ENCODE measurements at places on chromosomes 12 and 14.

- DNase-seq: no peak
These were observed 376.8 kb downstream of the FUT8 start for GRCh38 chr14:65789363-65789762.

DNA sequence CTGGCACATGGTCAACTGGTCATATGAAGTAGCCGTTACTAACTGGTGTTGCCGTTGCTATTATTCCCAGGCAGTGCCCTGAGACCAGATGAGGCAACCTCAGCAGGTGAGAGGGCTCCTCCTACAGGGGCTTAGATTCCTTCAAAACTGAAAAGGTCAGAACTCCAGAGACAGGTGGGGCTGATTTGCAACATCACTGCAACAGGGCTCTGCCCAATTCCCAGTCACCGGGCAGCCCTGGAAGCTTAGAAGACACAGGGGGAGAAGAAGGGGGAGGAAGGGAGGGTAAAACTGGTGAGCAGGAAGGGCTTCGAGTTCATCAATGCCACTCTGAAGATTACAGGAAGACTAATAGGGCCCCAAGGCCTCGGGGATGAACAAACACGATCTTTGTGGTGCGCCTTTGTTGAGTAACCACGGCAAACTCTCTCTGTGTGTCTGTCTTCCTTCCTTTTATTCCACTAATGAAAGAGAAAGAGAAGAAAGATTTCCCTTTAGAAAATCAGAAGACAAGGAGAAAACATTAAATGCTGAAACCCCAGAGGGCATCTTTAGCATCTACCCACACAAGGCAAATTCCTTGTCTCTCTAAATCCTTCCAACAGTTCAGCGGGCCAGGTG lies 749.1 kb upstream of the TBX3 start:
- DNase-seq: no peak

- DNase-seq: no peak
These were observed 53.2 kb upstream of the DYRK2 start for GRCh38 chr12:67595365-67595764.

DNA sequence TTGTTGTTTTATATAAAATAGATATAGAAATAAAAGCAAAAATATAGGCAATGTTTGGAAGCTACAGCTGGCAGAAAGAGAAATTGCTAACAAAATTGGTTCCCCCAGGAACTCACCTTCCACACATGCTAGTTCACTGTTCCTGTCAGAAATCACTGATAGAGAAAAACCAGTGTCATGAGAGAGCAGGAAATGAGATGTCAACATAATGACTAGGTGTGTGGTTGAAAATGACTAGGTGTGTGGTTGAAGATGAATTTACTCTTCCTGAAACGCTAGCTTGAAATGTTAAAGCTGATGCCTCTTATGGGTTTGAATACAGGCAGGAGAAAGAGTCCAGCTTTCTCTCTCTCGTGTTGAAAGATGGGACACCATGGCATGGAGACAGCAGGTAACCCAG lies 216.3 kb downstream of the C12orf42 start:
- no peak for DNase-seq

GRCh38 chr12:28388879-28389278 lies 198.6 kb downstream of the CCDC91 start:
- no peak for DNase-seq

- DNase-seq: no peak
These were observed 3.3 kb downstream of the DCN start for GRCh38 chr12:91179315-91179714.

- DNase-seq: peak; percentile 13
These were observed 890 bp upstream of the KIF26A start for GRCh38 chr14:104137297-104138097.

DNA sequence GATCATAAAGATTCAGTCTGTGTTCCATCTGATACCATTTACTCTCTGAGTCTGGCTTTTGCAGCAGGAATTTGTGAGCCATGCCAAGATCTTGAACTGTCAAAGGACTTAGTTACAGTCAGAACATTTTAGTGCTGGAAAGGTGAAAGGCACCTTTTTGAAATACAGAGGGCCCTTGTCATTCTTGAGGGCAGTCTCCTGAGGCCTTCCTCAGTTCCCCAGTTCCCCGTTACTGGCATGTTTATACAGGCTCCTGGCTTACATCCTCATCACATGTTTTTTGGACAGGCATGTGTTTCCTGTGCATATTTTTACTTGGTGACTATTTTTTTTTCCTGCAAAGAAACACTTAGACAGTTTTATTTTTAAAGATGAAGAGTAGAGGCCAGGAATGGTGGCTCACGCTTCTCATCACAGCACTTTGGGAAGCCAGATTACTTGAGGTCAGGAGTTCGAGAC lies 21.0 kb downstream of the CFAP54 start:
- DNase-seq: no peak

DNA sequence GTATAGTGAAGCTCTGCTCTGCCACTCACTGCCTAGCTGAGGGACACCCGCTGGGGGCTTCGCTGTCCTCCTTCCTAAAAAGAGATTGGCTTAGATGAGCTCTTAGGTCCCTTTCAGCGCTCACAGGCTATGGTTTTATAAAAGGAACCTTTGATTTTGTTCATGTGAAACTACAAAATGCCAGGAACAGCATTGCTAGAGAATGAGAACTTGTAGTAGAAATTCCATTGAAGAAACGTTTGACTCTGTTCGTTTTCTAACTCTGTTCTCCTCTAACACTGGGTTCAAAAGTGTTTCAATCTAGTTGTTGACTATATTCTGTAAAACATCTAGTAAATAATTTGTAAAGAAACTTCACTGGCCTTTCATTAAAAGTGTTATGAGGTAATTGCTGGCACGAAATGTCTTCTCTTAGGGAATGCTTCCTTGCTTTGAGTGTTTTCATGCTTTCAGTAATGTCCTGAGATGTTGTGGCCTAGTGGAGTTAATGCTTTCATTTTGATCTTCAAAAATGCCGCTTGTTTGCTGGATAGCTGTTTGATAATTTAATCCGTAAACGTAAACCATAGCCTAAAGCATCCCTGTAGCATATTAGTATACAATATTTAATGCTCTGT lies 1.6 kb downstream of the MARK3 start:
- DNase-seq: no peak

DNA sequence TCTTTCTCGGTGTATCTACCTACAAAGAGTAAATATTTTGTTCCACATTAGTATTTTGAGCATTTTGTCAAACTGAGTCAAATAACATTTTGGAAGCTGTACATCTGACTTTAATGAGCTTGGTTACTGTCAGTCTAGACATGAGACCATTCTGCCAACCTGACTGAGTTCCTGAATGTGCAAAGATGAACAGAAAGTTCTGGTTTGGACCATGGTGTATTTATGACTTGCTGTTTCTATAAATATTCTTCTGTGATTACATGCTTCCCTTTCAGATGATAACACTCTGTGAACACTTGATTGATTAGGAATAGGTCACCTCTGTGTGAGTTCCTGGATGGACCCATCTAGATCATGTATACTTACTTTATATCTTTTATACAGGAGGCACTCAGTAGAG lies 827.8 kb downstream of the VRK1 start:
- no peak for DNase-seq

- DNase-seq: no peak
These were observed 5.2 kb downstream of the GPX2 start for GRCh38 chr14:64937171-64937820.

DNA sequence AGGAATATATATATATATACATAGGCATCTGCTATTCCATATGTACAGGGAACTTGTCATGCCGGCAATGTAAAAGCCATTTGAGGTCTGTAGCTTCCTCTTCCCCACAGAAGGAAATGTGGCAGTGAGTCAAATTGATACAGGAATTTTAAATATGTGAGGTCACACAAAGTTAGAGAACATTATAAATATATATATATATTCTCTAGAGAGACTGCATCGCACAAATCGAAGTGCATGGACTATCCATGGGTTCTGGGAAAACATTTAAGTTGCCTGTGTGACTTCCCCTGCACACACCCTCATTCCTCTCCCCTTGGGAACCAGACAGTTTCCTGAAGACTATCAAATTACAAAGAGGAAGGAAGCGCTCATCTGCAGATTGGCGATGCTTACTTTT lies 100.9 kb upstream of the CCDC91 start:
- no peak for DNase-seq

DNA sequence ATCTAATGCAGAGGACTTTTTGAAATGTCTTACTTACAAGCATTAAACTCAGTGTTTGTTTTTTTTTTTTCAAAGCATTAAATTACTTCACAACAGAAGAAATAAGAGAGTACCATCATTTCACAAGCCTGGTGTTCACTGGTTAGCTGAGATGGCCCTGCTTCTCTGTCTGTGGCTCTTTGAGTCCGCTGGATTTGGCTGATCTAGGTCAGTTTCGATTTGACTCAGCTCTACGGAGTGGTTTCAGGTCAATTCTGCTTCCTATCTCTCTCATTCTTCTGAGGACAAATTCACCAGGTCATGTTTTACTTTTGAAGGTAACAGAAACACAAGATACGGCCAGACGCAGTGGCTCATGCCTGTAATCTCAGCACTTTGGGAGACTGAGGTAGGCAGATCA lies 1066.1 kb downstream of the FLRT2 start:
- no peak for DNase-seq

GRCh38 chr14:70782361-70782760 lies 27.0 kb downstream of the MAP3K9 start:
- DNase-seq: no peak

DNA sequence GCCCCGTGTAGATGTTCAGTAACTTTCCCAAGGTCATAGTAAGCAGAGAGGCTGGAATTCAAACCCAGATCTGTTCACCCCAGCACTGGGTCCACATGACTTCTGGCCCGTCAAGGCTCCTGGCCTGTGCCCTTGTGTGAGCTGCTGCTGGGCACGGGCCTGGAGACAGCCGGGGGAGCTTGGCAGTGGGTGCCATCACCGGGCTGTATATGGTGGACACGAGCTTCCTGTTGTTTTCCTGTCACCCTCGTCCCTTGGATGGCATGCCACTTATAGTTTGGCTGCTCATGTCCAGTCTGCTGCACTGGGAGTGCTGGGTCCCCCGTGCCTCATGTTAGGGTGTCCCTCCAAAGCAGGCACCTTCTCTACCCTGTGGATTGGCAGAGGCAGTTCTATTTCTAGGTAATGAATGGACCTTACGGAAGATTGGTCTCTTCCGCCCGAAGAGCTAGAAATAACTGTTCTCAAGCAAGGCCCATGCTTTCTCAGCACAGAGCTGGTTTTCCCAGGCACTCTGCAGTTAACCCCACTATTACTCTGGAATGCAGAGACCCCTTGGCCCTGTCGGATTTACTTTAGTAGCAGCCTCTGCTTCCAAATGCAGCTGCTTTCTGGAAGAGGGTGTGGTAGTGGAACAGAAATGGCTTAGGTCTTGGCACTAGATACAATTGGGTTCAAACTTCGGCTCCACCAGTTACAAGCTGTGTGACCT lies 44.3 kb downstream of the ELK3 start:
- no peak for DNase-seq

DNA sequence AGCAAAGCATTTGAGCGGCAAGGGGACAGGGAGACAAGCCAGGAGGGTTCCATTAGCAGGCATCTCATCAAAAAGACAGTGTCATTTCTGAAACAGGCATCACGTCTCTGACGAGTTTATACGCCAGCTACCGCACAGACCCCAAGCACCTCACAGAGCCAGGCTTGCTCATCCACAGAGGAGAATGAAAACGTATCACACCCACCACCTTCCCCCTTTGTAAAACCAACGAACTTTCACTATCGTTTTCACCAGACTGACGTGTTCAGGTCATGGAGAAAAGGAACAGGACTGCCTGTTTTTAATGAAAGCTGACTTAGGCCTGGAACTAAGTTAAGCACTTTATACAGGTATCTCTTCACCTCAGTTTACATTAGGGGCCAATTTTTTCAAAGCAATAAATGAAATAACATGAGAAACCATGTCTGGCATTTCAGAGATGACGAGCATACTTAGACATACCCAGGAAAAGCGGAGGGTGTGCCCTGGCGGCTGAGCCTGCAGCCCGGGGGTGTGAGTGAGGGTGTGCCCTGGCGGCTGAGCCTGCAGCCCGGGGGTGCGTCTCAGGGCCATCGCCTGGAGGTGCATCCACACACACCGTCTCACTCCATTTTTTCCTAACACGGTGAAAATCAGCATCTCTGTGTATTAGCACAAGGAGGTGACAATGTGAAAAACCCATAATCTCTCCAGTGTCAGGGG lies 41.9 kb downstream of the STX2 start:
- DNase-seq: no peak

DNA sequence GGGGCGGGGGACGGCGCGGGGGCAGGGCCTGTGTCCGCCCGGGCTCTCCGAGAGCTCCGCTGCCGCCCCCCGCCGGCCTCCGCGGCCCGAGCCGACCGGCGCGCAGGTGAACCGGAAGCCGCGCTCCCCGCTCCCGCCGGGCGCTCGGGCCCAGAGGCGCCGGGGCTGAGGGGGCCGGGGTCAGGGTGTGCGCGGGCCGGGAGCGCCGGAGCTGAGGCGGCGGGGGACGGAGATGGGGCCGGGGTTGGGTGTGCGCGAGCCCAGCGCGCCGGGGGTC lies 431 bp downstream of the HIP1R start:
- no peak for DNase-seq

DNA sequence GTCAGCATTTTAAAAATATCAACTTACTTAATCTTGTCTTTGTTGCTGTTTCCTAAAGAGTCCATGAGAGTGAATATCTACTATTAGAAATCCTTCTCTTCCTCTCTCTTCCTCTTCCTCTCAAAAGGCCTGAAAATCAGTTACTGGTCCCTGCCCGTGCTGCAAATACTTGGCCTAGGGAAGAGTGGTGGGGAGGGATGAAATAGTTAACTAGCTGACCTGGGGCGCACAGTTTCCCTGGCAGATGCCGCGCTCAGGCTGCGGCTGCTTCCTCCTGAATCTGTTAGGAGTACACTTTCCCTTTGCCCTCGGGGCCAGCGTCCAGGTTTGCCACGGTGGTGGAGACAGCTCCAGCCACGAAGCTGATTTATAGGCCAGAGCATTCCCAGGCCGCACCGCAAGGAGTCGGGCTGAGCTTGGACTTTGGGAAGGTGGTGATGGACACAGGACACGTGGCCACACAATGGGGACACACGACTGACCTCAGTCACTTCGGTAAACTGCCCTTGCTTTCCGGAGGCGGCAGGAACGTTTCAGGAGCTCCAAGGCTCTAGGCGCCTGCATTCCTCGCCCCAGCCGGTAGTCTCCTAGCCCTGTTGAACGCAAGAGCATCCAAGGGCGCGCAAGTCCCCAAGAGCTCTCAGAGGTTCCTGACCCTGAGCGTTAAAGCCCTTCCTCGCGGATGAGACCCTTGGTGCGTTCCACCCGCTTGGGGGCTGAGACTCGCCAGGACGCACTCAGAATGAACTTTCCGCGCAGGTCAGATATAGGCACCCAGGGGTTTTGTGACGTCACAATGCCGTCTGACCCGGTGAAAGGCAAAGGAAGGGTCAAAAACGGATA lies 7.1 kb upstream of the ASCL1 start:
- no peak for DNase-seq

DNA sequence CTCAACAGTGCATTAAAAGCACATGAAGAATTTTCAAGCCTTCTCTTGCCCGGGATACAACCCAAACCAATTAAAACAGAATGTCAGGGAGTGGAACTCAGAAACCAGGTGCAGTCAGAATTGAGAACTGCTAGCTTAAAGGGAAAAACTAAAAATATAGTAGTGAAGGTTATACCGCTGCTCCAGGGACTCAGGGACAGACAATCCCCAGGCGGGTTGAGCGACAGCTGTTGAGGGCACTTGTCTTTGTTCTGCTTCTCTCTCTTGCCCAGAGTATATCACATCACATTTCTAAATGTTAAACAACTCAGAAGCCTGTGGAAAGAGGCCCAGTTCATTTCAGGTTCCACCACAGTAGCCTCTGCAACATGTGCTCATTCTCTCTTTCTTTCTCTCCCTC lies 93.1 kb downstream of the SLC5A8 start:
- no peak for DNase-seq
